ENCODE measurements at places on chromosomes 1 and 21.

- DNase-seq, result peak; percentile 93
Observed at GRCh38 chr1:178536844-178537371, 24.0 kb downstream of the TEX35 start.

DNA sequence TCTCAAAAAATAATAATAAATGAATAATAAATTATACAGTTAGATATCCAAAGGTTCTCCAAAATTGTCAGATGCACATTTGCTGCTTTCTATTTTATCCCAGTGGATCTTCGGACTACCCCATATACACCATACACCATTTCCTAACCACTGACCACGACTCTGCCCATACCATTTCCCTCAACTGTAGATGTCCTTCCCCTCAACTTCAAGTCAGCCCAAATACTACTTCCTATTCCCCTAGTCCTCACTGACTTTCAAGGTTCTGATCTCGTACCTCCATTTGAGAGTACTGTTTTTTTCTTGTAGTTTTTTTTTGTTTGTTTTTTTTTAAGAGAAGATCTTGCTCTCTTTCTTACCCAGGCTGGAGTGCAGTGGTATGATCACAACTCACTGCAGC lies 19.6 kb downstream of the EIF4G3 start:
- no peak for DNase-seq

- no peak for DNase-seq
Observed at GRCh38 chr1:102593276-102593675, 515.0 kb downstream of the COL11A1 start.

DNA sequence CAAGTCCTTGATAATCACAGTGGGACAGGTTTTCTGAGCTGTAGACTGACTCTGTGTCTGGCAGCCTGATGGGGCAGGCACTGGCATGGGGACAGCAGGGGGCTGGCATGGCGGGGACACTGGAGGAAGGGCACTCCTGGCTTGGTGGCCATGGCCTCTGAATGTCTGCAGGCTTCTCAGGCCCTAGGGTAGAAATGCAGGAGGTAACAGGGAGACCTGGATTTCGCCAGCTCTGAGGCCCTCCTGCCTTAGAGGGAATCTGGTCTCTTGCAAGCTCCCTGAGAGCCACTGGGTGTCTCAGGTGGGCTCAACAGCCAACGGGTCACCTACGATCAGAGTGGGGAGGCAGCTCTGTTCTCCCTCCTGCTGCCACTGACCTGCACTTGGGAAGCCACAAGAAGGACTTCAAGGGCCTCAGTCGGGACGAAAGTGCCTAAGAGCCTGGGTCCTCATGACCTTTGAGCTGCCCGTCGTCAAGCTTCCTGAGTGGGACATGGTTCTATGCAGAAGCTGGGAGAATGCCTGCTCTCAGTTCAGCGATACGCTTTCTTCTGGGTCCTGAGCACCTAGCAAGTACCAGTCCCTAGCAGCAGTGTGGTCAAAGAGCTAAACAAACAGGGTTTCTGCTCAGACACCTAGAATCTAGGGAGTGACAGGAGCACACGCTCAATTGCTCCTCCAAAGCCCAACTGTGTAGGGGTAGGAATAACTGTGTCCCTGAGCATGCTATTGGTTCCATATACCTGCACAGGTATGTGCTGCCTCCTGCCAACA lies 569.0 kb downstream of the PTPRU start:
- no peak for DNase-seq

DNA sequence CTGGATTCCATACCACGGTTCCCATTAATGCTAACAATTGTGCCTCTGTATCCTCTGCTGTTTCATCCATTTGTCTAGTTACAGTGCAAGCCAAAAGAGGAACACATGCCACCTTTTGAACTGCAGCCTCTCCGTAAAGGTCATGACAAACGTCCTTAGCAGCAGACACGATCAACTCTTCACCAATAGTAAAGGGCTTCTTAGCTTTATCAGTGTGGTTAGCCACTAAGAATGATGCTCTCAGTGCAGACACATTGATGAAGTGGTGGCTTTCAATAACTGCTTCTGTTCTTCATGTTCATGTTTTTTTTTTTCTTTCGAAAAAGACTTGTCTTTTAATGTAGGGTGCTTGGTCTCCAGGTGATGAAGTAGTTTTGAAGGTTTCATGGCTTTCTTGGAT lies 14.3 kb downstream of the XPR1 start:
- DNase-seq, result no peak

All from fibroblast of skin of right quadriceps (primary cell).